ENCODE measurements at places on chromosomes 4 and X.

DNA sequence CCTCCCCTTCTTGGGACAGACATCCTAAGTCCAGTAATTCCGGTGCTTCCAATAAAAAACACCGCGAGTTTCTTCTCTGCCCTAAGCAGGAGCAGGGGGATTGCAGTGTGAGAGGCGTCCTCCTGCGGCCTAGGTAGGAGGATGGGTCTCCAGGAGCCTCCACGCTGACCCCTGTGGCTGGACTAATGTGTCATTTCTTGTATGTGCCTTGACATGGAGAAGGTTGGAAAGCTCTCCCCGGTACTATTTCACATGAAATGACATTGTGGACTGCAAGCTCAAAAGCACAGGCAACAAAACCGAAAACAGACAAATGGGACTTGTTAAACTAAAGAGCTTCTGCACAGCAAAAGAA lies 66.6 kb upstream of the ENPP6 start:
- peak; percentile 41 for DNase-seq

- DNase-seq: peak; percentile 49
Measured at GRCh38 chr4:152588869-152589268, 53.0 kb upstream of the FBXW7 start.

- DNase-seq: peak; percentile 18
Measured at GRCh38 chrX:1534301-1535168, 2.5 kb downstream of the P2RY8 start.

GRCh38 chr4:79927931-79928330 lies 145.1 kb downstream of the ANTXR2 start:
- no peak for DNase-seq

GRCh38 chr4:19807505-19807904 lies 444.2 kb upstream of the SLIT2 start:
- DNase-seq: no peak

DNA sequence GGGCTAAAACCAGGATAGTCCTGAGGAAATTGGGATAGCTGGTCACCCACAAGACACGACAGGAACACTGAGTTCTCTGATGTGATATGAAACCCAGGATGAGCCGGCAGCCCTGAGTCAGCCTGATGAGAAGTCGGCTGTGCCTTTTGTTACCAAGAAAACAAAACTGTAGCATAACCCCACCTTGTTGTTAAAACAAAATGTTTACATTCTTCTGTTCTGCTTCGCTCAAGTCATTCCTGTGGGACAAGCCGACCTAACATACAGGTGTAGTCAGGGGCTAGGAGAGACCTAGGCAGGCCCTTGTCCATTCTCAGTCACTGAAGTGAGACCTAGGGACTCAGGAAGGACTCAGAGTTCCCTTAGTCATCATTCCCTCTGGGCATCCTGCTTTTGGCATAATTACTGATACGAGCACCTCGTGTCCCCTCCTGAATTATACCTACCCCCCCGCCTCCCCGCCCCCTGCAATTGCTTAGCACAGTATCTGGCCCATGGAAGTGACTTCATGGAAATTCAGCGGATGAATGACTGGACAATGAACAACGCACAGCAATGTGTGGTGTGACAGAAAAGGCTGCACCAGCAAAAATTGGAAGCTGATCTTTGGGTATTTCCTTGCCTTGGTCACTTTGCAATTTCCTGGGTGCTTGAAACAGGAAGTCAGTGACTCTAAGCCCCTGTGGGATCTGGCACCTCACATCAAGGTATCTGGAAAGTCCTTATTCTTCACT lies 31.9 kb upstream of the TLR2 start:
- no peak for DNase-seq

GRCh38 chr4:102246416-102246815 lies 98.9 kb downstream of the SLC39A8 start:
- no peak for DNase-seq

DNA sequence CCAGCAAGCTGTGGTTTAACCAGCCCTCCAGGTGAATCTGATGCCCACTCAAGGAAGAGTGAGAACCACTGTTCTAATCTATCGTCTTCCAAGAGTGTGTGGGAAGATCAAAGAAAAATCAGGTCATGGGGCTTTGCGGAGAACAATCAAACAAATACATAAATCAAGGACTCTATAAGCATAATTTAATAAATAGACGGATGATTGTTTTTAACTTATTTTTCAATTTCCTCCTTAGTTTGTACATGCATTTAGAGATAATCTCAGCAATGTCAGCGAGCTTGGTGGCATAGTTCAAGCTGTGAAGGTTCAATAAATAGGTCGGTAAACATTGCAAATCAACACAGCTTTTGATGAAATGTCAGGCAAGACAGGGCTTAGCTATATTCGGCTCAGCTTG lies 84.9 kb downstream of the DMD start:
- no peak for DNase-seq

DNA sequence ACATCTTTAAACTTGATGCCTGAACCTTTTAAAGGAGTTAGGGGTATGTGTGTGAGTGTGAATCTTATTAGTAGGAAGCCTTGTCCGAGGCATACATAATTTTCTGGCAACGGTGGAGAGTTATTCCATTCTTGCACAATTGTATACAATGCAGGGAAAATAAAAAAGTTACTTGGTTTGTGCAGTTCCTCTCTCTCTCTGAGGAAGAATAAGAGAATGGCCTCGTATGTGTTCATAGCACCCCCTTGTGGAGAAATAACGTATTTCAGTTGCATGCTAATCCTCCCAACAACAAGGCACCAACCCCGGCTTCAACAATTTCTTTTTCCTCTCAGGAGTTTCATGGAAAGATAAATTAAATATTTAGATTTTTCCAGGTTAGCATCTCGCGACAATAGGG lies 33.7 kb upstream of the FGF13 start:
- peak; percentile 51 for DNase-seq

GRCh38 chr4:124445071-124445470 lies 267.5 kb downstream of the ANKRD50 start:
- no peak for DNase-seq

Data from MM.1S (cell line).